CD4-positive, alpha-beta T cell treated with Interleukin-1 beta for 1 hour (primary cell): ENCODE measurements at places on chromosomes 12 and 14.

- peak; percentile 59 for DNase-seq
Measured at GRCh38 chr14:89912667-89913211, 41.8 kb downstream of the EFCAB11 start.

DNA sequence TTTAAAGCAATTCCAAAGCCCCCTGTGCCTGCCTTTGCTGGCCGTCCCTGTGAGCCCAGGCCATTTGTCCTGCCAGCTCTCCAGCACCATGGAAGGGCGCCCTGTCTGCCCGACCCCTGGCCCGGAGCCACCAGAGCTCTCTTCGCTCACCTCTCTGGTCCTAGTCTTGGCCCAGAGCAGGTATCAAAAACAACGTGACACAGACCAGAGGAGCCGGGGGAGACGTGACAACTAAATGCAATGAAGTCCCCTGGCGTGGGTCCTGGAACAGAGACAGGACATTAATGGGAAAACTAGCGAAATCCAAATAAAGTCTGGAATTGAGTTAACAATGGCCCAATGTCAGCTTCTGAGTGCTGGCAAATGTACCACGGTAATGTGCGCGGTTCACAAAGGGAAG lies 83.2 kb upstream of the DIO3 start:
- DNase-seq, result no peak

DNA sequence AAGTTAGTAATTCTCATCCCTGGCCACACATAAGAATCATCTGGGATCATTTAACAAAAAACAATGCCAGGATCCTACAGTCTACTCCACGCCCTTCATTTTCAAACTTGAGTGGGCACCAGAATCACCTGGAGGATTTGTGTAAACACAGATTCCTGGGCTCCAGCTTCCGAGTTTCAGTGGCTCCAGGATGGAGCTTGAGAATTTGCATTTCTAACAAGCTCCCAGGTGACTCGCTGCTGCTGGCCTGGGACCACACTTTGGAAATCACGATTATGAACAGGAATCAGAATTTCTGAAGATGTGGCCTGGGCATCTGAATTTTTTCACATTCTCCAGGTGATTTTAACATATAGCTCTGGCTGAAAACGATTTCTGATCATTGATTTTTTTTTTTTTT lies 234.8 kb downstream of the CACNA1C start:
- DNase-seq, result no peak

GRCh38 chr12:51817027-51817953 lies 31.2 kb downstream of the FIGNL2 start:
- no peak for DNase-seq

- DNase-seq, result no peak
Measured at GRCh38 chr14:71650187-71650755, 282.0 kb upstream of the RGS6 start.
